Spleen (tissue), 13 donors: ENCODE measurements at places on chromosomes 2 and 18. TPM values are rescaled to one million over a fixed set of nuclear protein-coding genes. Genes with fewer than 3 reads are reported as not detected.

The PTGR3 gene
- total RNA-seq, result 43.8 TPM

The DAPL1 gene
- not detected for total RNA-seq

The AQP12B gene
- total RNA-seq, result not detected

The ATP9B gene
- total RNA-seq, result 54.7 TPM

The SMYD1 gene
- total RNA-seq, result not detected

The ATP6V1C2 gene
- total RNA-seq, result 9.2 TPM

The ST8SIA5 gene
- total RNA-seq, result under 0.01 TPM

The ABCG8 gene
- 0.46 TPM for total RNA-seq

The MORN2 gene
- total RNA-seq, result 7.3 TPM

The PFN4 gene
- not detected for total RNA-seq

The SOCS6 gene
- total RNA-seq, result 8.6 TPM
